Brain pericyte (primary cell): ENCODE measurements at places on chromosomes 3 and 15.

DNA sequence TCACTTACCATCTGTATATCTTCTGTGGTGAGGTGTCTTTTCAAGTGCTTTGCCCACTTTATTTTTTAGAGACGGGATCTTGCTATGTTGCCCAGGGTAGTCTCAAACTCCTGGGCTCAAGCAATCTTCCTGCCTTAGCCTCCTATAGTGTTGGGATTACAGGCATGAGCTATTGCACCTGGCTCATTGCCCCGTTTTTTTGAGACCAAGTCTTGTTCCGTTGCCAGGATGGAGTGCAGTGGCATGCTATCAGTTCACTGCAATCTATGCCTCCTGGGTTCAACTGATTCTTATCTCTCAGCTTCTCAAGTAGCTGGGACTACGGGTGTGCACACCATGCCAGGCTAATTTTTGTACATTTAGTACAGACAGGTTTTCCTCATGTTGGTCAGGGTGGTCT, 52.5 kb upstream of the TTBK2 start:
- no peak for DNase-seq

- DNase-seq: peak; percentile 67
Observed at GRCh38 chr3:114411811-114412803, 118.3 kb downstream of the TIGIT start.

DNA sequence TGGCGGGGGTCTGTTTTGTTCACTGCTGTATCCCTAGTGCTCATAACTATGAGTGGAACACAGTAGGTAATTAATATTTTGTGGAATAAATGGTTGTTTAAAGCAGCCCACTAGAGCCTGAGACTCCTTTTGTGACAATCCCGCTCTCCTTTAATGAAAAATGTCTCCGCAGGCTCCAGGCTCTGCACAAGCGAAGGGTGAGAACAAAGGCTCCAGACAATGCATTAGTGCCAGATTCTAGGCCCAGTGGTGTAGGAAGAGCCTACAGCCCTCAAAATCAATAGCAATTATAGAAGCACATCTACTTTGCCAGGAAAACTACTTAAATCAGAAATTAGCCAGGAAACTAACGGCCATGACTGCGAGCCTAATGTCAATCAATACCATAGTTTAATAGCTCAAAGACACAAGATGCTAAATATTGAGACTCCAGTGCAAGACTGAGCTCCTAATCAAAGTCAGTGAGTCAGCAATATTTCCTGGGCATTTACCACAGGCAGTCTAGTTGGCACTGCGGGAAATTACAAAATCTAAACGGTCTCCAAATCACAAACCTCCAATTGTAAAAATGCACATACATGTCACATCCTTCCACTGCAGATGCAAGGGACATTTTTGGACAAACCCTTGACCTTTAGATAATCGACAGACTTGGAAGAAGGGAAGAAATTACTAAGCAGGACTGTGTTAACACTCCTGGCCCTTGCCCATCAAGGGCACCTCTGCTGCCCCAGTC, 2.3 kb downstream of the ANXA2 start:
- DNase-seq: no peak

DNA sequence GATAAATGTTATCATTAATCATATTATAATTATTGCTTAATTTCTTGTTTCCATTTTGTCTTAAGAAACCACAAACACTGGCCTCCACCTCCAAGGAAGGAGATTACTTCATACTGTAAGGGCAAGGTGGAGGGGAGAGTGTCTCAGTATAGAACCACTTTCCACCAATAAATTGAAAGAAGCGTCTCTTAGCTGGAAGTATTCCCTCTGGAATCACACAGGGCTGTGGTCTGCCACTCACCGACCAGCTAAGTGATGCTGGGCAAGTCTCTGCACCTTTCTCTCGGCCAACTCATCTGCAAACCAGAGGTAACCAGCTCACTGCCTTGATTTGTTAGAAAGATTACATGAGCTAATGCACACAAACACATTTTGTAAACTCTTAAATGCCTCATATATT, 63.1 kb downstream of the EIF4E3 start:
- no peak for DNase-seq

DNA sequence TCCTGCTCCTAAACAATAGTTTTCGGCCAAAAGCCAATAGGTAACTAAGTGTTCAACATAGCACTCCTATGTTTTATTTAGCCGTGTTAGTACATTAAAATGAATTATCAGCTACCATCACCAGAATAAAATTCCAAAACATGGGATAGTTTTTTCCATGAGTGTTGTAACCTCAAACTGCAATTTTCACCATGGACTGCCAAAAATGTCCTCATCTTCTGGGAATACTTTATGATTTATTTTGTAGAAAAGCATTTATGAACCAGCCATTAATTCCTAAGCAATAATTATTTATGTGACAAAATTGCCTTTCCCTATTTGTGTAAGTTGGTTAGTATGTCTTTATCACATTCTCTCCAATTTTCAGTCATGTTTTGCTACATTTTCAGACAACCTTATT, 438.1 kb downstream of the NAALADL2 start:
- no peak for DNase-seq

GRCh38 chr3:119346076-119346496, 51.9 kb downstream of the ARHGAP31 start:
- peak; percentile 21 for DNase-seq

DNA sequence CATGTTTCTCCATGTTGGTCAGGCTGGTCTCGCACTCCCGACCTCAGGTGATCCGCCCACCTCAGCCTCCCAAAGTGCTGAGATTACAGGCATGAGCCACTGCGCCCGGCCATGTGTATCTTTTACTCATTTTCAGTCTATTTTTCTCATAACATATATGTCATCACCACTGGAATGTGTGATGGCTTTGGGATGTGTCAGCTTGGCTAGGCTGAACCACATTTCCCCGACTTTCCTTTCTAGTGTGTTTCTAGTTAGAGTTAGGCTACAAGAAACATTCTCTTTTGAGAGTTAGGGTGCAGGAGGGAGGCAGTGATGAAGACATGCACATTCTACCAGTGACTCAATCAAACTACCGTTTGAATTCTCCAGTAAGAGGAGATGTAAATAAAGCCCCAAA, 444.9 kb upstream of the THBS1 start:
- no peak for DNase-seq

DNA sequence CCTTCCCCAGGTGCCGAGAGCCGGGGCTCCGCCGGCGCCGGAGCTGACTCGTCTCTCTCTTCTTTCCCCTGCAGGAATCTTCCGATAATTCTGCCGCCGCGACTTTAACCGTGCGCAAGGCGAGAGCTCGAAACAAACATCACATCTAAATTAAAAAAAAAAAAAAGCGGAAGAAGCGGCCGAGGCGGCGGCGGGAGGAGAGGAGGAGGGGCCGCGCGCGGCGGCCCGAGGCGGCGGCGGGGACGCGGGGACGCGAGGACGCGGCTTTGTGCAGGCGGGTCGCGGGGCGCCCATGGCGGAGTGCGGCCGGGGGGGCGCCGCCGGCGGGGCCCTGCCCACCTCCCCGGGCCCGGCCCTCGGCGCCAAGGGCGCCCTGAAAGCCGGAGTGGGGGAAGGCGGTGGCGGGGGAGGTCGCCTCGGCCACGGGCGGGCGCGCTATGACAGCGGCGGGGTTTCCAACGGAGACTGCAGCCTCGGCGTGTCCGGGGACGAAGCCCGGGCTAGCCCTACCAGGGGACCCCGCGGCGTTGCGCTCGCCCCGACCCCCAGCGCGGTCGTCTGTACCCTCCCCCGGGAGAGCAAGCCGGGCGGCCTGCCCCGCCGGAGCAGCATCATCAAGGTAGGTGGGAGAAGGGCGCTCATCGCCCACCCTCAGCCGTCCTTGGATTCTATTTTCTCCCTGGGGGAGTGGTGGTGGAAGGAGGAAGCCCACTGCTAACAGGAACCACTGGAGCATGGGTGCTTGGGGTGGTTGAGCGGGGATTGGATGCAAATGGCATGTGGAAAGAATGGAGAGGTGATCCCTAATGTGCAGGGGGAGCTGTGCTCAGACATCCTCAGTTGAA, at the start of gene PLCL2:
Gene PLCL2, plus strand, starts transcription at position 208 of the 845 bp plus-strand sequence. Its CDS starts 85 bp downstream, at position 293.
- DNase-seq: no peak

- DNase-seq: no peak
Observed at GRCh38 chr3:184610245-184610871, 48.8 kb downstream of the EPHB3 start.

- DNase-seq: no peak
Observed at GRCh38 chr3:172561897-172562640, 38.8 kb upstream of the TNFSF10 start.

DNA sequence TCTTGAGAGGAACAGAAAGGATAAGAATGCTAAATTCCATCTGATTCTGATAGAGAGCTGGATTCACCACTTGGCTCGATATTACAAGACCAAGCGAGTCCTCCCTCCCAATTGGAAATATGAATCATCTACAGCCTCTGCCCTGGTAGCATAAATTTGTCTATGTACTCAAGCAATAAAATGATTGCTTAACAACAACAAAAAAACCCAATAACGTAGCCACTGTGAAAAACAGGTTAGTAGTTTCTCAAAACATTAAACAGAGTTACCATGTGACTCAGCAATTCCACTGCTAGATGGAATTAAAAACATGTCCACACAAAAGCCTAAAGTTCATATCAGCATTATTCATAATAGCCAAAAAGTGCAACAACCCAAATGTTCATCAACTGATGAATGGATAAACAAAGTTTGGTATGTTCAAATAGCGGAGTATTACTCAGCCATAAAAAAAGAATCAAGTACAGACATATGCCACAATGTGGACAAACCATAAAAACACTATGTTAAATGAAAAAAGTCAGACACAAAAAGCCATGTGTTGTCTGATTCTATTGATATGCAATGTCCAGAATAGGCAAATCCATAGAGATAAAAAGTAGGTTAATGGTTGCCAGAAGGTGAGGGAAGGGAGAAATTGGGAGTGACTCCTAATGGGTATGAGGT, 16.8 kb downstream of the BCL2L10 start:
- DNase-seq: peak; percentile 63

DNA sequence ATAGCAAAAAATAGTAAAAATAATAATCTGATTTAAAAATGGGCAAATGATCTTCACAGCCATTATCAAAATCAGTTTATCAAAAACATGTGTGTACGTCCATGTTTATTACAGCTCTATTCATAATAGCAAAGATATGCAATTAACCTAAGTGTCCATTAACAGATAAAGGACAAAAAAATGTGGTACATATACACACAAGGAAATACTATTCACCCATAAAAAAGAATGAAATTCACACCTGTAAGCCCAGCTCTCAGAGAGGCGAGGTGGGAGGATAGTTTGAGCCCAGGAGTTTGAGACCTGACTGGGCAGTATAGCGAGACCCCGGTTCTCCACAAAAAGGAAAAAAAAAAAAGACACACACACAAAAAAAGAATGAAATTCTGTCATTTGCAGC, 82.6 kb upstream of the PPIB start:
- no peak for DNase-seq

DNA sequence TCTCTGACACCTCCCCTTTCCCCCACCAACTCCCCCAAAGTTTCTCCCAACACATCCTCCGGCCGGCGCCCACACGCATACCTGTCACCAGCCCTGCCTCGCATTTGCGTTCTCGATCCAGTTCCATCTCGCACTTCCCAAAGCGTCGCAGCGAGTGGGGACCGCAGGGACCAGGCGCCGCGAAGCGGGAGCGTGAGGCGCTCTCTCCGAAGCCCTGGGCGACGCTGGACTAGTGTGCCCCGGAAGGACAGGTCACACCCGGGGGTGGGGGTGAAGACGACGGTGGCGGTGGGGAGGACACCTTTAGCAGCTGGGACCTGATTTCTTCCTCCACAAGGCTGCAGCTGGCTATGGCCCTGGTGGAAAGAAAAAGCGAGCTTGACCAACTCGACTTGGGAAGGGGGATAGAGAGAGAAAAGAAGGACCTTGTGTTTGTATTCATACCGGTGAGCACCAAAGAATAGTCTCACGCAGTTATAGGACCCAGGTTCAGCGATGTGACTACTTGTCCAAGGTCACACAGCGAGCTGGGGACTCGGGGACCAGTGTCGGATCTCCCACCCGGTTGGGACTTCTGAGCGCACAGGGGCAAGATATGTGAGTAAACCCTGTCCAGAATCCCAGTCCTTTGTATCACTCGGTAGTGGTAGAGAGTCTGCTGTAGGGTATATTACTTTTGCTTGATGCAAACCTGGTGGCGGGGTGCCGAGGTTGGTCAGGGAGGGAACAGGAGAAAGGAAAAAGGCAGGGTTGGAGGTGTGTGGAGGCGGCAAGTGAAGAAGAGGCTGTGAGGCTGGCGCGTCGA, 607 bp upstream of the GHSR start:
- no peak for DNase-seq

DNA sequence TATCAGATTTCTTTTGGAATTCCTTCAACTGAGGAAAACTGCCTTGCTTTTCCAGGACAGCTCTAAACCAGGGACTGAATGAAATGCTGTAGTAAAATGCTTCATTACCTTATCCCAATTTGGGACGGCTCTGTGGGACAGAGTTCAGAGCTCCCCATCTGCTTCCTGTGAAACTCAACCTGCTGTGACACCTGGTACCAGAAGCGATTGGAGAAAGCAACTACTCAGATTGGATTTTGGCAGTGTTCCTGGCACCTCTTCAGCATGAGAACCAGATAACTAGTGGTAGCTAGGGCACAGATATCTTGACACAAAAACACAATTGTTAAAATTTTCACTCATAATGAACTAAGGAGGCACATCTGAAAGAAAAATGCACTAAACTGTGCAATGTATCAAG, 539.1 kb downstream of the SI start:
- DNase-seq: no peak

DNA sequence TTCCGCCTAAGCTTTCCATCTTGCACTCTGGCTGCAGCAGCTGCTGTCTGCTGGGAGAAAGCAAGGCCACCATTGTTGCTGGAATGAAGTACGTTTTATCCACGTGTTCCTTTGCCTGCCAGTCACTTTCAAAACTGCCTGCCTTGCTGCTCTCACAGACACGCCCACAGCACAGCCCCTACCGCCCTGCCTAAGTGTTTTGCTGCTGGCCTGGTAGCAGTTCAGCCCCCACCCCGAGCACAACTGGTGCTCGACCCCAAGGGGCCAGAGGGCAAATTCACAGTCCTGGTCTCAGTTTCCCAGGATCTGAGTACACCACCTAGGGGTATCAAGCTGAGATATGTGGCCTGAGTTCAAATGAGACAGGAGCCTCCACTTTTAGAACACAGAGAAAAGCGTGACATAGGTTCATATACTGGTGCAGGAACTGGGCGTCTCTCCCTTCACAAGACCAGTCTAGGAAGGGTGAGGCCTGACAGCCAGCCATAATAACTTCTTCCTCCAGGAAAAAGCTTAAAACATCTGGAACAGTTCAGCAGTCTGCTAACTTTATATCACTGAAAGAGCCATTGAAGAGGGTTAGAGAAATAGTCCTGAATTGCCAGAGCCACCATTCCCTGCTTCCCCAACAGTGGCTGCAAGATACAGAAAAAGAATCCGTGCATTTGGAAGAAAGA, 1012.3 kb downstream of the ZPLD1 start:
- no peak for DNase-seq

DNA sequence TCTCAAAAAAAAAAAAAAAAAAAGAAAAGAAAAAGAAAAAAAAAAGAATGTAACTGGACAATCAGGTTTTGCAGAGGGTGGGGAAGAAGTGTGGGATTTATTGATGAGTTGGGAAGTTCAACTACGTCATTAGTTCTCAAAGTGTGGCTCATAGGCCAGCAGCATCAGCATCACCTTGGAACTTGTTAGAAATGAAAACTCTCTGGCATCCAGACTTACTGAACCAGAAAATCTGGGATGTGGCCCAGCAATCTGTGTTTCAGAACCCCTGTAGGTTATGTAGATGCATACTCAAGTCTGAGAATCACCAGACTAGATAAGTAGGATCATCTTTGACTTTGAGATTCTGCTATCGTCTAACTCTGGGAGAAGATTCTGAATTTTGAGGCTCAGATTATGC, 45.8 kb upstream of the ETV5 start:
- no peak for DNase-seq

GRCh38 chr3:49121132-49121736, 611 bp upstream of the USP19 start:
- DNase-seq: no peak
